Dorsolateral prefrontal cortex (tissue), 122 donors: ENCODE measurements at places on chromosomes 6 and 20.

DNA sequence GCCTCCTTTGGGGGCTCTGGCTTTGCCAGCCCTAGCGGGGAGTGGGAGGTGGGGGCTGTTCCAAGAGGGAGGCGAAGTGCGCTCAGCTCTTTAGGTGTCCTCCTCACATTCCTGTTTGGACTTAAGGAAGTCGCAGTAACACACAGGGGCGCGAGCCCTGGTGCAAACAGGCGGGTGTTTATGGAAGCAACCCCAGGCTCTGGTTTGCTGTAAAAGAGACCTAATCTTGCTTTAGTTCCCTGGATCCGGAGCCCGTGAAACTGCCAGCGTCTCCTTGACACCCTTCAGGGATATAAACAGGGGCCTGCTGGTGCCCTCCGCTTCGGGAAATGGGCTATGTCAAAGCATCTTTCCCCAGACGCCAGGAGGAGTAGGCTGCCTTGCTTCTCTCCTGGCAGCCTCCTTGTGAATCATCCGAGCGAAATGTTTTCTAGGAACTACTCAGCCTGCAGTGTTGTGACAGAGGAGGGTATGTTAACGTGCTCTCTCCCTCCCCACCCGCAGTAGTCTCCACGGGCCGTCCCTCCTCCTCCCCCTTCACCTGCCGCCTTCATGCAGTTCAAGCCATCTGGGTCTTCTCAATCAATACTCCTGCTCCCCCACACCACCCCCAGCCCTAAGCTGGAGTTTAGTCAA, 168.0 kb upstream of the LRFN2 start:
- peak; percentile 13 for DNase-seq

- DNase-seq: no peak
Observed at GRCh38 chr6:54291146-54291545, 17.1 kb upstream of the TINAG start.

DNA sequence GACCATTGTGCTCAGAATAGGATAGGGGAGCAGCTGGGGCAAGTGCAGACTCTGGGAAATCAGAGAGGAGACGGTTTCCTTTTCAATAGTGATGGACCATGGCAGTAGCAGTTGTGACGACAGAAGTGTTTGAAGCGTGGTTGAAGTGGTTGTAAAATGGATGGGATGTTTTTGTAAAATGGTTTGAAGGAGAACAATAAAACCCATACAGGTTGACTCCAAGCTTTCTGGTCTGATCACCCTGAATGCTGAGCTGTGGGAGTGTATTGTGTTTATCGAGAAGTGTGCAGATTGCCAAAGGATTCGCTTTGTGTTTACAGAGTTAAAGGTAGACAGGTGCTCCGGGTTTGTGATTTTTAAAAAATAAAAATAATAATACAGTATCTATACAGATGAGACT, 255.2 kb upstream of the SULF2 start:
- no peak for DNase-seq

DNA sequence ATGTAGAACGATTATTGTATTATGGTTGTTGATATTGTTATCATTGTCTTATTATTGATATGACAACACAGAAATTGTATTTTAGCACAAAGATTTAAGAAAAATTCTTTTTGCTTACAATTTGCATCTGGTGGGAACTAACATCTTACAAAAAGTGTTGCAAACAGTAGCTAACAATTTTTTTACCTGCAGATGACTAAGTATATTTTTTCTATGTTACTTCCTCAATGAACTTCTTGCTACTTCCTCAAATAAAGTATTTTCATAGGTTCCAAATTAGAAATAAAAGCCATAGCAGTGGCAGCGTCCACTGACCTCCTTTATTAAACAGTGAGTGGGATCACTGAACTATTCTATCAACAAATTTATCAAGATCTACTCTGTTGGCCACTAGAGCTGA, 847.0 kb downstream of the PHF3 start:
- DNase-seq: no peak

DNA sequence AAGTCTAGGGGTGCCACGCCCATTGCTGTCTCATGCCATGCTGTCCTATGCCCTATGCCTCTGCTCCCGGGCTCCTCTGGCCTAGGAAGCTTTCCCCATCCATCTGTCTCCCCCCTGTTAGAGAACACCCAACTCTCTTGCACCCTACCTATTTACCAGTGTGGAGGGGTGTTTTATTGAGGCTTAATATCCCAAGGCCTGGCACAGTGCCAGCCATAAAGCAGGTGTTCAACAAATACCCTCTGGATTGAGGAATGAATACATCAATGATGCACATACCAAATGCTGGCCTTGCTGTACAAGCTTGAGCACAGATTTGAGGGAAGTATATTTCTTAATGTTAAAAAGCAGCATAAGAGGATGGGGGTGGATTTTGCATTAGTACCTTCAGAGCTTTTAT, 38.3 kb downstream of the METTL24 start:
- DNase-seq: no peak

GRCh38 chr6:82979657-82980056, 86.0 kb downstream of the UBE3D start:
- DNase-seq: no peak

- DNase-seq: no peak
Observed at GRCh38 chr6:137475103-137475502, 19.1 kb downstream of the OLIG3 start.

GRCh38 chr6:19180348-19181072, 656.7 kb upstream of the ID4 start:
- DNase-seq: no peak

DNA sequence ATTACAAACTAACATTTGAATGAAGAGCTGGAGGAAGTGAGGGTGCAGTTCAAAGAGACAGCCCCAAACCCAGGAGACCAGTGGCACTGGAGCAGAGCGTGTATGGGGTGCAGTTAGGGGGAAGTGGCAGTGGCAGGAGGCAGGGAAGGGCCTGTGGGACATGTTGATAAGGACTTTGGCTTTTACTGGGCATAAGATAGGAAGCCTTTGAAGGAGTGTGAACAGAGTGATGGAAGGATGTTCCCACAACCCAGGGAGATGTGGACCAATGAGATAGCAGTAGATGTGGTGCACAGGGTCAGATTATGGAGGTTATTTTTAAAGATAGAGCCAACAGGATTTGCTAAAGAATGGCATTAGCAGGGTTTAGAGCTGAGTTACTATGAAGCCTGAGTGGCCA, 56.4 kb downstream of the AIG1 start:
- no peak for DNase-seq

DNA sequence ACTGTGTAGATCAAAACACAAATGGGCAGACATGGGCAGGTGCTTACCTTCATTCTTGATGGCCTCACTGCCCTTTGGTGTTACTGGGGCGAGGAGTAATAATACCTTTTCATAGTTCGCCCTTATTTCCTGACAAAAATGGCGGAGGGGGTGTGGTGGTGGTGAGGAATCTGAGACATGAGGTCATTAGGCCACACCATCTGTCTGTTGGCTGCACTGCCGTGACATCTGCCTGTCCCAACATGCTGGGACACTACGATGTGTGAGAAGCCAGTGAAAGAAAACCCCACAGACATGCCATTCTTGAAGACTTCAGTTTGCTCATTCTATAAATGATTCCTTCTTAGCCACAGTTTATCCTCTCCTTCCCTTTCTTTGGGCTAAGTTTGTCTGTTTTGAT, 13.4 kb upstream of the MAPRE1 start:
- DNase-seq: no peak

- no peak for DNase-seq
Observed at GRCh38 chr6:36765190-36765589, 67.6 kb downstream of the RAB44 start.

DNA sequence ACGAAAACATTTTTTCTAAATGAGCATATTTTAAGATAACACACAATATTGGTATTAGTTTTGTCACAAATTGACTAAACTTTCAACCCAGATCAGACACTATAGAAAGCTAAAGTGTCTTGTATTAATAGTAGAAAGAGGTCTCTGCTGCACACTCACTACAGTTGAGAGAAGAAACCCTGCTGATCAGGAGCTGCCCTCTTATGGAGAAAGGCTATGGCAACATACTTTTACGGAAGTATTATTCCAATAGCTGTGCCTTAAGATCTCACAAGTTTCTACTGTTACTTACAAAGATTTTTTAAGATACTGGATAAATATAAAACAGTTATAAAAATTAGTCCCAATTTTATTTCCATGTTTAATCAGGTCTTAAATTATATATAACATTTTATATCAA, 155.7 kb downstream of the RIMS1 start:
- DNase-seq: no peak

DNA sequence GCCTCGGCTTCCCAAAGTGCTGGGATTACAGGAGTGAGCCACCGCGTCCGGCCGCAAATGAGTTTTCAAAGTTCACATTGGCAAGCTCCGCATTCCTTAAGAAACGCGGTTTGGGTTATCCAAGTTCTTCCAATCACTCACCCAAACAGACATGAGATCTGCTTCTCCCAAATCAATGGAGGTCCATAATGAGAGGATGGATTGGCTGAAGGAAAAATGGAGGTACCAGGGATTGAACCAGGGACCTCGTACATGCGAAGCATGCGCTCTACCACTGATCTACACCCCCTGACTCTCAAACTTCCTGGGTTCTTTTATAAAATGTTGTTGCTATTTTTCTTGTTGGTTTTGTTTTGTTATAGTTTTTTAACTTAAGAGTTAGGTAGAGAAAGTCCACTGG, 170.0 kb downstream of the GPX5 start:
- no peak for DNase-seq

DNA sequence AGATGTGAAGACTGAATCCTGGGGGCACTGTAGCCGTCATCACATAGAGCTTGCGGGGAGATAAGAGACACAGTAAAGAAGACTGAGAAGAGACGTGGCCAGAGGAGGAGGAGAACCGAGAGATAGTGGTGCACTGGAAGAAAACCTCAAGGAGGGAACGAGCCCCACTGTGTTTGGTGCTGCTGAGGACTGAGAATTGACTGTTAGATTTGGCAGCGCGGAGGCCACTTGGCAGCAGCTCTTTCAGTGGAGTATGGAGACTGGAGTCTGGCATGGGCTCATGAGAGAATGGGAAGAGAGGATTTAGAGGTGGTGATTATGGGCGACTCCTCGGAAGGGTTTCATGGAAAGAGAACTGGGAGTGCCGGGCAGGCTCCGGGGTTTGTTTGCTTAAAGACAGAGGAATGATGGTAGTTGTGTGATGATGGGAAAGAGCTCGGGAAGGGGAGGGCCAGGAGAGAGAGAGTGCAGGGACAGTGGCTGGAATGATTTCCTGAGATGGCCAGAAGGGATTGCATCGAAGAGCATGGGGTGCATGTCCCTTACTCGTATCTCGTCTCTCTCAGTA, 18.0 kb downstream of the CDYL start:
- peak; percentile 30 for DNase-seq

DNA sequence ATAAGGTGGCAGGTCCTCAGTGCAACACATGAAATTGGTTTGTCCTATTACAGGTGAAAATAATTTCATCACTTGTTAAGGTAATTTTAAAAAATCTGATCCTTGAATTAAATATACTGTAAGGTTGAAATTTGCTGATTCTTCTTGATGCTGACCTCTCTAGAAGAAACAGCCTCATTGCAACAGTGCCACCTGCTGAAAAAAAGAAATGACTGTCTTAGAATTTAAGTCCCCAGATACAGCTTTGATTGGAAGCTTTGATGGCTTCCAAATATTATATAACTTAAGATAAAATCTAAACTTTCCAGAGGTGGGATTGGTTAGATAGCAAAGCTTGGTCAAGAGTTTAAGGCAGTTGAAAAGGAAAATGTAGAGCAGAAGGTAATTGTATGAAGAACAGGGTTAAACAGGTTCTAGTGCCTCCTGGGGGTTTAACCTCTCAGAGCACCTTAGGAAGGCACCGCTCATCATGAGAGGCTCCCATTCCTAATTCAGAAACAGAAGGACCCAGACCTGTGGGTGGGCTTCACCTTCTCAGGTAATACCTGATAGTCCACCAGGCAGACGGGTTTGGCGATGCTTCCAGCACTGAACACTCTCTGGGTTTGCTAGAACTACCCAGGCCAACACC, 401.0 kb downstream of the PAX1 start:
- DNase-seq: no peak

- DNase-seq: no peak
Observed at GRCh38 chr20:14838663-14839628, 501.5 kb upstream of the FLRT3 start.

DNA sequence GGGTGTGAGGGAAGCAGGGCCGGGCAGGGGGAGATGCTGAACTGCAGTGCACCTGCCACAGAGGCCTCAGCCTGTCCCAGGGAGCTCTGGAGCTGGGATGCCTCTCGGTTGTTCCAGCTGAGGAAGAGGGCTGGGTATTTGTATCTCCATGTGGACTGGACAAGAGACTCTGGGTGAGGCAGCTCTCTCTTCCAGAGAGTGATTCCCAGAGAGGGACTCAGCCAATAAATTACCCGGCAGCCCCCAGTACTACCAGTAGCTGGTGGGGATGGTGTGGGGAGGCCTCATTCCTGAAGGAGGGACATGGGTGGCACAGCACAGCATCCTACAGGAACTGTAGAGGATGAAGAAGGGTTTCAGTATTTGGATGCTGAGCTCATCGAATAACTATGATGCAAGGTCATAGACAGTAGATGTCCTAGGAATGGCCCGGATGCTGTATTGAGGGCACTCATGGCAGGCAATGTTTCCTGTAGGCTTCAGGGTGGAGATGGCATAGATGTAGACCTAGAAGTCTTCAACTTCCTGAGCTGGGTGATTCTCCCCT, 1.4 kb downstream of the FGD2 start:
- no peak for DNase-seq

DNA sequence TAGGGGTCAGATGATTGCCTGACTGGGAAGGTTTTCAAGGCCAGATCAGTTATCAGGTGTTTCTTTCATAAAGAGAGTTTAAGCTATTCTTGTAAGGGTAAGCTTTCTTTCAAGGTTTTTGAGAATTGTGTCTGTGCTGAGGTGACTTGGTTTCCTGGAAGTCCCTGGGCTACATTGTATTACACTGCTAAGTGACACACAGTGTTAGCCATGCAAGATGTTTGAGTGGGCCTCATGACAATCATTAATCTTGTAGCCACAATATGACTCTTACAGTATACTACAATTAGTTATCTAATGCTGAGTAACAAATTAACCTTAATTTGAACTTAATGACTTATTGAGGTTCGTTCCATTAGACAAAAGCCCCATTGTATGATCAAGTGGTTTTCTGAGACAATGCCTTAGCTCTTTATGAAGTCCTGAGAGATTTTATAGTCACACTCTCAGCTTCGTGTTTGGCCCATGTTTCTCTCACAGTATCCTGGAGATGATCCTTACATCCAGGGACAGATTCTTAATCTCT, 186.7 kb downstream of the RPS12 start:
- DNase-seq: no peak

DNA sequence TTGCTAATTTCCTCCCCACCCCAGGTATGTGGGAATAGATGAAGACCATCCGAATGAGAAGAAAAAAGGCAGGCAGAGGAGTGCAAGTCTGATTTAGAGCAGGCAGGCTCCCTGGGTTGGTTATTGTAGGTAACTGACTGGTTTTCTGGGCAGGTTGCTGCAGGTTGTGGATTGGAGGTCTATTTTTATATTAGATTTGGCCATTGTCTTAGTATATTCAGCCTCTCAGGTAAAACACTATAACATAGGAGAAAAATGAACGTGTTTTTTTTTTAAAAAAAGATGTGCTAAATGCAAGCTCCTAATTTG, 492 bp upstream of the TBC1D7 start:
- DNase-seq: no peak

GRCh38 chr6:38443352-38444144, 196.2 kb downstream of the BTBD9 start:
- DNase-seq: no peak
